ENCODE measurements at places on chromosomes 6 and 20. TPM values are rescaled to one million over a fixed set of nuclear protein-coding genes. Genes with fewer than 3 reads are reported as not detected.

- DNase-seq: no peak
These were observed 117.3 kb upstream of the TNFAIP3 start for GRCh38 chr6:137749696-137750211.

DNA sequence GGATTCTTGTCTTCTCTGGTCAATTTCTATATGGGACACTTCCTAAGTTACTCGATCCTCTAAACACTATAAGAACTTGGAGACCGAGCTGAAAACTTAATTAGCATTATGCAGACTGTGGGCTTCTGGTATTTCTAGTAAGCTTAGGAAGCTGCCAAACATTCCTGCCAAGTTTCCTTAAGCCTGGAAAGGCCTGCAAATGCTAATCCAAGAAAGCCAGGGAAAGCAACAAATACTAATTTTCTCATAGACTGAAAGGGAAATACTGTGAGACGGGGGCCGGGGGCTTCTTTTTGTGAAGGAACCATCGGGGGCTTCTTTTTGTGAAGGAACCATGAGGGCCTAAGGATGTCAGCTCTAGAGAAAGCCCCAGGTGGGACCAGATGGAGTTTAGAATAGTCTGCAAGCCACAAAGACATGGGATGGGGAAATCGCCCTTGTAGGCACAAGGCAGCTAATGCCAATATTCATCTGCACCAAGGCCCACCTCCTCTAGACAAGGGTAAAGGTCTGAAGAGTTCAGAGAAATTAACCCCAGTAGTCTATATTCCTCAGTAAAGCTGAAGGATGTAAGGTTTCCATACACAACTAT lies 332.4 kb upstream of the PRDM1 start:
- no peak for DNase-seq

The PGC gene
- total RNA-seq: 0.53 TPM

The RGS17 gene
- not detected for total RNA-seq
